Lower lobe of right lung (tissue), 2 donors: ENCODE measurements at places on chromosomes 12 and 14. TPM values are rescaled to one million over a fixed set of nuclear protein-coding genes. Genes with fewer than 3 reads are reported as not detected.

The TGFB3 gene
- total RNA-seq = 15.7 TPM

DNA sequence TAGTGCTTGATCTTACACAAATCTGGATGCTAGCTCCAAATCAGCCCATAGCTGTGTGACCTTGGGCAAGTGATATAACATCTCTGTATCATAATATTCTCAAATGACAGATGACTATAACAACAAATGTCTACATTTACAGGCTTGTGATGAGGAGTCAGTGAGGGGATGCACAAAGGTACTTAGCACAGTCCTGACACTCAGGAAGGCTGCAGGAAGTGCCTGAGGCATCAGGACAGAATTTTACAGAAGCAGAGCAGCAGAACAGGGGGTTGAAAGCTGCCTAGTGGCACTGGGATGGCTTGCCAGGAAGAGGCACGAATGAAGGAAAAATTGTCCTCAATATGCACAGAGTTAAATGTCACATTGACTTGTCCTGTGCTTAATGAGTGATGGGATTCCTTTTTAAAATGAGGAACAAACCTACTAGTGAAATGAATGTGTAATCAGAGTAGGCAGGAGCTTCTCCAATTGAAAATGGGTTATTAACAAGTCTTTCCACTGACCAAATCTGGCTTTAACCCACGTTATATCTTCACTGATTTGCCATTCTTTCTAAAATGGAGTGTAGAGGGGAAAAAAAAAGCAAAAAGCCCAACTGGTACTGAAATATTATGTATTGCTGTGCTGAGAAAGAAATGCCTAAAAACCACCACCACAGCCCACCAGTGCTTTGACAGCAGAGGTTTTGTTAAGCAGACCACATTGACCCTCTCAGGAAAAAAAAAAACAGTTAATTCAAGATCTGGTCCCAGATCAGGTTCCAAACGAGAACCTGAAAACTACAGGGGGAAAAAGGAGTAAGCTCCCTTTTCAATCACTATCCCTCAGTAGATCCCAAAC, 11.6 kb downstream of the BTG1 start:
- DNase-seq = no peak

GRCh38 chr12:4147031-4147481, 126.5 kb upstream of the CCND2 start:
- DNase-seq = no peak

- no peak for DNase-seq
Observed at GRCh38 chr12:53579545-53579955, 46.6 kb downstream of the ATF7 start.

The CLBA1 gene
- 10.5 TPM for total RNA-seq
